ENCODE measurements at places on chromosomes 1 and 21.

DNA sequence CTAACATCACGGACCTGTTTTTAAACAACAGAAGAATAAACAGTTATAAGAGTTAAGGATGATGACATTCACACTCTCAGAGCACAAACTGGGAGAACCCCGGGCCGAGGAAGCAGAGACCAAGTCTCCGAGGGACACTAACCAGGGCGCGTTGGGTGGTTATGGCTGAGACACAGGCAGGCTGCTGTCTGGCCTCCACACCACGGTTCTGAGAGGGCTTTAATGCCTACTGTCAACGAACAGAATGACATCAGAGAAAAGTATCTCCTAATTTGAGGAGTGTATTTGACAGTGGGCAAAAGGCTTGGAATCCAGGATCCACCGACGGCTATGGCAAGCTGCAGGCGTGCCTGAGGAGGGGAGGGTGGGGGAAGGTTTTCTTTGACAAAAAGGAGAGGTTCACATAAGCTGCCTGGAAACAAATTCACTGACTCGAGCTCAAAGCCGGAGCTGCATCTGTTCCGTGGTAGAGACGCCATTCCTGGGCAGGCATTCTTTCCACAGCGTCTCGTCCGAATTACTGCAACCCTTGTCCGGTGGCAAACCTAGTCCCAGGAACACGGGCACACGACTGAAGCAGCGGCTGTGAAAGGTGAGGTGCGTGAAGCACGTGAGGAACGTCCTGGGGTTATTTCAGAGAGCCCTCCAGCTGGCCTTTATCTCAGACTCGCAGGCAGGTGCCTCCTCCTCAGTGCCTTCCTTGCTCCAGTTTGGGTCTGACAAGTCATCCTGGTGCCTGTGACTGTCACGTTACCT lies 9.4 kb downstream of the POFUT2 start:
- DNase-seq, result no peak

DNA sequence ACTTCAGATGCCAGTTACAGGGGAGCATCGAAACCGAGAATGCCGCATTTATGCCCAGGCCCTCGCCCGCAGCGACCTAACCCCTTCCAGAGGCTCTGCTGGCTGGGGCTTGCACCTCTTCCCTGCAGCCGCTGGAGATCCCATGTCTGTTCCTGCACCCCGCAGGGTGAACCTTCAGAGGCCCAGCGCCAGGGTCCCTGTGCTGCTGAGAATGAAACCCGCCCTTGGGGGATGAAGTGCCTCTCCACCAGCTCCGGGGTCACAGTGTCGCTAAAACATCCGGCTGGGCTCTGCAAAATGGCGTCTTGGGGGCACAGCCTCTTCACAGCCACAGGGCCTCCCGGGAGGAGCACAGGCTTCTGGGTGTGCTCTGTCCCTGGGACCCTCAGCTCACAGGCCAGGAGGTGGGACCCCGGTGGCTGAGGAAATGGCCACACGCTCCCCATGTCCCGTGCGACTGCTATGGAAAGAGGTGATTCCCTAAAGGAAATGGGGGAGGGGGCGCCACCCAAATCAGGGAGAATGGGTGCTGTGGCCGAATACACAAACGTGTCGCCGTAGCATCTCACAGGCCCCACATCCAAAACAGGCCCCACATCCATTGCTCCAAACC lies 39.9 kb upstream of the TSPEAR start:
- no peak for DNase-seq

- no peak for DNase-seq
Measured at GRCh38 chr1:206465951-206466350, 4.3 kb upstream of the IKBKE start.

- no peak for DNase-seq
Measured at GRCh38 chr1:36304970-36305914, 926 bp upstream of the SH3D21 start.

DNA sequence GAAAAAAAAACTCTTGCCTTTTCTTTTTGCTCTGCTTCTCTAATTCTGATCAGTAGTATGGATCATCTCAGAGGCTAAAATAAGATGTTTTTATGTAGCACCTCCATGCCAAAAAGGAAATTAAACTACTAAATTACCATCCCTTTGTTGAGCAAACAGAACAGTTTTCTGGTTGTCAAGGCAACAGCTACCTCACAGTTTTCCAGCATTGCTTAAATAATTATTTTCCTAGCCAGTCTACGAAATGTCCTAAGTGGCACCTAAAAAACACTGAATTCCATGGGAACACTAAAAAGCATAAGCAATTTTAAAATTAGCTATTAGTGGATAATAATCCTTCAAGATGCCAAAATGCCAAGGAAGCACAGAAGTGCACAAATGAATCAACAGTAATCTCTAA lies 61.7 kb downstream of the ARID4B start:
- DNase-seq, result no peak

GRCh38 chr21:28283641-28284490 lies 708.8 kb downstream of the LTN1 start:
- no peak for DNase-seq

- no peak for DNase-seq
Measured at GRCh38 chr1:53465023-53465957, 6.1 kb downstream of the DMRTB1 start.

- no peak for DNase-seq
Measured at GRCh38 chr21:43829575-43830119, 35.4 kb upstream of the AGPAT3 start.

- no peak for DNase-seq
Measured at GRCh38 chr1:241716915-241717656, 65.0 kb downstream of the WDR64 start.

GRCh38 chr1:184854036-184854435 lies 99.4 kb upstream of the EDEM3 start:
- DNase-seq, result no peak

DNA sequence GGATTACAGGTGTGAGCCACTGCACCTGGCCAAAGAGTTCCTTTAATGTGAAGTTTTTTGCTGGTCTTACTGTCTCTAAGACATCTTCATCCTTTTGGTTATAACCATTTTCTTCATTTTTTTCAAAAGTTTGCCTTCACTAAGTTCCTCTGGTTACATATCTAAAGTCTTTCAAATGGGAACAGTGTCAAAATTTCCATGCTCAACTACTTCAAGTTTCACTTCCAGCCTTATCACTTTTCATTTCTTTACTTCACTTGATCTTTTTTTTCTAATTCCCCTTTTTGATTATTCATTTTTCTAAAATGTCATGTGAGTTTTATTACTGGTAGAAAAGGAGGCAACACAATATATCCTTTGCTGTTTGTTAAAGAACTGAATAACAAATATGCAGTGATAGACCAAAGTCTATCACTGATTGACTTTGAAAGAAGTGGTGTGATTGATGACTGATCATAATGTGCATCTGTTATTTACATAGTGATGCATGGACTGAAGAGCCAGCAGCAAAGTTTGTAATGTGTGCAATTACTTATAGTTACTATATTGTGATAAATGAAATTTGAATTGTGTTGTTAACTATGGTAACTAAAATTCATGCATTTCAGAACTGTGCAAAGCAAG lies 16.0 kb upstream of the ZFYVE9 start:
- no peak for DNase-seq

DNA sequence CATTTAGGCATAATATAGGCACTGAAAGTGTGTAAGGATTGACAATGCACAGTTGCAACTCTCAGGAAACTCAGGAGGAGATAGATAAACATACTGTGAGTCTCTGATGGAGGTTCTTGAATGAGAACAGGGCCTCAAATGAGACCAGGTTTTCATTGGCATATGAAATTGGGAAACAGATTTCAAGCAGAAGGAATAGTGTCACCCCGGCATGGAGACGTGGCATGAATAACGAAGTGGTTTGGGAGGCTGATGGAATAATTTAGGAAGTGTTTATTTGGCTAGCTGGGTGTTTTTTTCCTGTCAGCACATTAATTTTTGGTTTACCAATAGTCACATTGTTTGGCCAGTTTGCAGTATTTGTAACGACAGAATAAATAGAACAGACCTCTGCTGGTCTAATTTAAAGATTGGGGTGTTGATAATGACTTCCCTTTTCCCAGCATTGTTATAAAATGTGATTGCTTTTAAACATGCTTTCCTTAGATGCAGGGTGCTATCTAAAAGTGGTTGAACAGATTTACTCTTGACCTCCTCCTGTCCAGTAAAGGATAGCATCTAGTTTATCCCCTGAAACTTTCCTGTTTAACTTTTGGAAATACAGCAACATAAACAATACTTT lies 132.0 kb downstream of the C1orf21 start:
- no peak for DNase-seq
